Lower lobe of right lung (tissue), 2 donors: ENCODE measurements at places on chromosomes 7 and 10. TPM values are rescaled to one million over a fixed set of nuclear protein-coding genes. Genes with fewer than 3 reads are reported as not detected.

Gene LAMB1
- 104 TPM for total RNA-seq

Gene LMOD2
- total RNA-seq = not detected

Gene DKK1
- 2.5 TPM for total RNA-seq

Gene C10orf143
- 3.7 TPM for total RNA-seq

Gene SPDYE8
- not detected for total RNA-seq
